ENCODE measurements at places on chromosomes 13 and 19.
A peak's percentile ranks its signal among the peaks of the same experiment; 100 is the strongest.

DNA sequence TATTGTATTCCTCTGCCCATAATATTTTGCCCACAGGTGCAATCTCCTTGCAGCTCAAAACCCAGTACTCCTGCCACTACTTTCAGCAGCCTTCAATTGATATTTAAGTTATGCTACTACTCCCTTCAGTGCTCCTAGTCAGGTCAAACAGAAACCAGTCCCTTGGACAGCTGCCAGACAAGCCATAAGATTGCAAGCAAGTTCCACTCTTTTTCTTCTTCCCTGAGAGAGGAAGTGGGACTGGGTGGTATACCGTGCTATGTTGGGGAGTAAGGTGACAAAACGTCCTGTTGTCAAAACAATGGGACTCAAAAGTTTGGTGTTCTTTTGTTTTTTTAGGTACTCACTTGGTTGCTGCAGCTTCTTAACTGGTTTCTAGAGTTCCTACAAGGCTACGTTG lies 63.1 kb upstream of the FRY start:
- no peak for DNase-seq

DNA sequence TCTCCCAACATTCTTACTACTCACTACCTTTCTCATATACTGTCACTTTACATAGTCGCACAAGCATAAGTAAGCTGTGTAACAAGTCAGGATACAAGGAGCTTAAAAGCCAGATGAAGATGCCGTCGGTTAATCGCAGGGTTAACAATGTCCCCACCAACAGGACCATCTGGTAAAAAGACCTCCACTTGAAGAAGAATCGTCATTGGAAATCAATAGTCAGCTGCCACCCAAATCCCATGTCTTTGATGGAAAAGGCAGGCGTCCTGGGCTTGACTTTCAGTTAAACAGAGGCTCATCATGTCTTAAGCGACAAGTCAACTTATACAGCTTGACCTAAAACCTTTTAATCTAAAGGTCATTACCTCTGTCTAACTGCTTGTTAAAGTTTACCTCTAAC lies 27.2 kb downstream of the DOCK9 start:
- DNase-seq = no peak

GRCh38 chr13:75308222-75308621 lies 173.7 kb downstream of the TBC1D4 start:
- DNase-seq = no peak

- peak; percentile 85 for DNase-seq
Measured at GRCh38 chr13:20616059-20616797, 49.3 kb downstream of the IFT88 start.

GRCh38 chr13:82822935-82823334 lies 1059.3 kb downstream of the SLITRK1 start:
- DNase-seq = no peak

DNA sequence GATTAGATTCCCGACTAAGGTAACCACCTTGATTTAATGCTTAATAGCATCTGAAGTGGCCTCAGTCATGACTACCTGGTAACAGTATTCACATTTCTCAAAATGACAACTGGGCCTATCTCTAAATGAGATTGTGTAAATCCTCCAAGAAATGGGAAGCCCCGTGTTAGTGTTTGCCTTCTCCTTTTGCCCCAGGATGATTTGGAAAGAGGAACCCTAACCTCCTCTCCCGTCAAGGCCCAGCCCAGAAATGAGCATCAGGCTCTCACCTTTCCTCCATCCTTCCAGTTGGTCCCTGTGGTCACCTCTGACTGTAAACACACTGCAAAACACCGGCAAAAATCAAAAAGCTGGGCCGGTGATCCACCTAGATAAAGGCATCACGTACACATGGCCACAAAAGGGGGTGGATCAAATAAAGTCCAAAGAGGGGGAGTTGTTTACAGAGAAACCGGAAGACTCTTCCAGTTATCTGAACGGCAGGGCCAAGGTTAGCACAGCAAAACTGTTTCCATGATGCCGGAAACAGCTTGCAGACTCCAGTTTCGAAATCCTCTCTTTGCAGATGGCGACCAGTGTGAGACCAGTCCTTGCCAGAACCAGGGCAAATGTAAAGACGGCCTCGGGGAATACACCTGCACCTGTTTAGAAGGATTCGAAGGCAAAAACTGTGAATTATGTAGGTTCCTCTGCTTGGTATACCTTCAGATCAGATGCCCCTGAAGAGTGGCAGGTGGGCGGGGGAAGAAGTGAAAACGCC lies 16.4 kb downstream of the F10 start:
- DNase-seq = no peak

DNA sequence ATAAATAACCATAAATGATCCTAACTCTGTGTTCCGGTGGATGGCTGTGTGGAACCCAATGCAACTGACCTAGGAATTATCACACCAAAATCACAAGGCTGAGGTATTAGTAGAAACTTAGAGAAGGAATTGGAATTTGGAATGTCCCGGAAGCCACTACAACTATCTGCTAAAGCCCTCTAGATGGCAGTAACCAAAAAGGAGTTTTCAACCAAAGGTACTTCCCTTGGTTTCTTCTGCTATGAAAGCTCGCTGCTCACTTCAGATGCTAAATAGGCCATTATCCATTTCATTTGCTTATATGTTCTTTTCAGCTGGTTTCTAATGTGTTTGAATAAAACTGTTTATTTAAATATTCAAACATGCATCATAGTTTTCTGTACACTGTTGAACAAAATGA lies 1589.1 kb upstream of the SPRY2 start:
- peak; percentile 26 for DNase-seq

DNA sequence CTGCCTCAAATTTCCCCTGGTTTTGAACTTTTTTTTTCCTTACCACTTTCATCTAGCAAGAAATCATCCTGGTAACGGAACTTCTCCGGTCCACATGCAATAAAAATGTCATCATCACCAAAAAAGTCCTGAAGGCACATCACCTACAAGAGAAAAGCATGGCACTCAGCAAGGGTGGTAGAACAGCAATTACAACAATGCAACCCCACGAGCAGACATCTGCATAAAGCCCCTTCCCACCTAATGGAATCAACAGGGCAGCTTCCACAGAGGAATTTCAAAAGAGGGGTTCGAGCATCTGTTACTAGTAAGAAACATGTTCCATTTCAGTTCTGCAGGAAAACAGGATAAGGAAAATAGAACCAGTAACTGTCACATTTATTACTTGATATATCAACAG lies 183.9 kb downstream of the DCLK1 start:
- DNase-seq = no peak

DNA sequence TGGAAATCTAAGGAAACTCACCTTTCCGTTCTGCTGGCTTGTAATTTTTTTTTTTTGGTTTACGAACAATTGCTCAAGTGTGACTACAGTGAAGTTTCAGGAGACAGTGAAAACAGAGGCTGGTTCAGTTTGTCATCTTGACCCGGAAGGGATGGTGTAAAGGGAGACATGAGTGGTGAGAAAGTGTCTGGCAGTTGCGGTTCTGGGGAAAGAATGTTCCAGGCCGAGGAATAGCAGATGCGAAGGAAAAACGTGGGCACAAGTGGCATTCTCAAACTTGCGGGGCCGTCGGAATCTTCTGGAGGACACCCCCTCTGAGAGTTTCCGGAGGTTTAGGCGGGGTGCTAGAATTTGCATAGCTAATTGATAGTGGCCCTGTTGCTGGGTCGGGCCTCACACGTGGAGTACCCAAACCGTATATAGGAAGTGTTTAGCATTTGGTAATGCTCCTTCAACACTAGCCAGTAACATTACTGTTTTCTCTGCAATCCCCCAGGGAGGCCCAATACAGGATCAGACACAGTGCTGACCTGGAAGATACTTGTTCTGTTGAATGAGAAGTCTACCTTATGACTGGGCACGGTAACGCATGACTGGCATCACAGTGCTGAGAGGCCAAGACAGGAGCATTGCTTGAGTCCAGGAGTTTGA lies 2.8 kb upstream of the TNFSF9 start:
- DNase-seq = no peak

DNA sequence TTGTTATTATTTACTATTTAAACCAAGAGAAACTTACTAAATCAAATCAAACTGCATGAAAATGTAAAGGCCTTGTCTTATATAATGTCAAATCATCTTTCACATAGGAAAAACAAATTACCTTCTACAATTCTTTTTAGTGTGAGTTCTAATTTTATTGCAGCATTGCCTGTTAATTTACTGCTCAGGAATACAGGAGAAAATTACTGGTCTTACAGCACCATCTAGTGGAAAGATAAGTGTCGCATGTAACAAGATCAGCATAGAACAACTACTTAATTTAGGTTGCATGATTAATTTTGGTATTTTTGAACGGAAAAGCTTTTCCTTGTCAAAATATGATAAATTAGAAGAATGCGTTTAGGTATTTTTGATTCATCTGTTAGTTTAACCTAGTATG lies 502.7 kb downstream of the UQCRFS1 start:
- DNase-seq = peak; percentile 65

GRCh38 chr19:45768655-45768983 lies 433 bp downstream of the SIX5 start:
- DNase-seq = no peak

GRCh38 chr19:50266896-50267295 lies 62.3 kb downstream of the KCNC3 start:
- no peak for DNase-seq

- DNase-seq = no peak
Measured at GRCh38 chr13:22828081-22828480, 352.7 kb upstream of the SGCG start.

GRCh38 chr13:24207841-24208667 lies 47.5 kb downstream of the SPATA13 start:
- peak; percentile 84 for DNase-seq

- DNase-seq = no peak
Measured at GRCh38 chr13:20101467-20102316, 59.2 kb downstream of the GJA3 start.

GRCh38 chr19:11154683-11155047 lies 917 bp downstream of the SPC24 start:
- DNase-seq = no peak

DNA sequence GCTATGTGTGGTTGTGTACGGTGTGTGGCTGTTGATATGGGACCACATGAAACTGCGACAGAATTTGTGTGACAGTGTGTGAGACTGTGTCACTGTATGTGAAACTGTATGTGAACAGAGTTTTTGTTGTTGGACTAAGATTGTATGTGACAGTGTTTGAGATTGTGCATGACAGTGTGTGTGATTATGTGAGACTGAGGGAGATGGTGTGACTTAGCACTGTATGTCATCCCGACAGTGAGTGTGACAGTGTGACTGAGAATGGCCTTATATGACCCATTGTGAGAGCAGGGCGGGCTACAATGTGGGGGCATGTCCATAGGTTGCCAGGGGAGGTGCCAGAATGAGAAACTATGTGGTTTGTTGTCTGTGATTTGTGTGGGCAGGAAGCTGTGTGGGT lies 930 bp downstream of the ZNF583 start:
- no peak for DNase-seq

- peak; percentile 81 for DNase-seq
Measured at GRCh38 chr19:6737873-6738786, 750 bp upstream of the GPR108 start.

DNA sequence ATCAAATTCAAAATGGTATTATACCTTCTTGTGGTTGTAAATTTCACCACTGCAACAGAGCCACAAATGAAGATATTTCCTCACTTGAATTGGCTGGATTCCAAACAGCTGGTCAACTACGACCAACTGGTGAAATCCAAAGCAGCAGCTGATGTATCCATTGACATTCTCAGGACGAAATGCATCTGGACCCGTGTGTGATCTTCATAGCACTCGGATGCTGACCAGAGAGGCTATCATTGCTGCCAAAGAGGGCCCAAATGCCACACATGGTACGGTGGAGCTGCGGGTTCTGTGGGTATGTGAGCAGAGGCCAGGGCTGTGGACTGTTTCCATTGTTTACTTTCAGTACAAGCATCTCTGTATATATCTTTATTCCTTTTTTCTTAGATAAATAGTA lies 25.6 kb upstream of the PCCA start:
- no peak for DNase-seq

DNA sequence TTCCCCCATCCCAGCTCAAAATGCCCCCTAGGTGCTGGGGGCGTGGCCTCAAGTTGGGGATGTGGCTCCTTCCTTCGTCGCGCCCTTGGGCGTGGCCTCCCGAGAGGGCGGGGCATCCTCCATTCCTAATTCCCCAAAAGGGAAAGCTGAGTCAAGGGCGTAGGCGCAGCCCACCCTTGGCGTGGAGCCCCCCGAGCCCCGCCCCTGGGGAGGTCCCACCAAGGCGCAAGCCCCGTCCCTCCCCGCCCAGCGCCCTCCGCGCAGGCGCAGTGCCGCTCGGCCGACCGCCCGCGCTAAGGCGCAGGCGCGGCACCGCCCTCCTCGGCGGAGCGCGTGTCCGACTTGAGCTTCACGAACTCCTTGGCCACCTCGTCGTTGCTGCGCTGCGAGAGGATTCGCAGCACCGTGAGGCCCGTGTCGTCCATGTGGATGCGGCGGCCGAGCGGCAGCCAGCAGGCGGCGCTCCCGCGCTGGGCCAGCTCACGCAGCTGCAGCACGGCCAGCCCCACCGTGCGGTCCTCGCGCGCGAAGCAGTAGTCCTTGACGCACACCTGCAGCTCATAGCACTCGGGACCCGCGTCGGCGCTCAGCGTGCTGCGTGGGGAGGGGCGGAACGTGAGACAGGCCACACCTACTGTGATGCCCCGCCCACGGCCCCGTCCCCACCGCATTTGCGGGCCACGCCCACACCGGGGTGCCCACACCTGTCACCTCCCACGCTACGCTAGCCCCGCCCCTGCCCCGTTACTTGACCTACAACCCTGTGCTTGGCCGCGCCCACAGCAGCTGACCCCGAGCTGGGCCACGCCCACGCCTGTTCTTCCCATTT lies 50.5 kb downstream of the COLGALT1 start:
- DNase-seq = peak; percentile 70

- DNase-seq = no peak
Measured at GRCh38 chr13:77637588-77637987, 59.9 kb upstream of the SLAIN1 start.

DNA sequence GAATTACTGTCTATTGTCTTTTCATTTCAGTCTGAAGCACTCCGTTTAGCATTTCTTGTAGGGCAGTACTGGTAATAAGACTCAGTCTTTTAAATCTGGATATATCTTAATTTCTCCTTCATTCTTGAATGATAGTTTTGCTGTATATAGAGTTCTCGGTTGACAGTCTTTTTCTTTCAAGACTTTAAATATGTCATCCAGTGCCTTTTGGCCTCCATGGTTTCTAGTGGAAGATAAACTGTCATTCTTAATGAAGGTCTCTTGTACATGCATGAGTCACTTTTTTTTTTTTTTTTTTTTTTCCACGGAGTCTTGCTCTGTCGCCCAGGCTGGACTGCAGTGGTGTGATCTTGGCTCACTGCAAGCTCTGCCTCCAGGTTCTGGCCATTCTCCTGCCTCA lies 27.2 kb upstream of the ZDHHC20 start:
- no peak for DNase-seq

DNA sequence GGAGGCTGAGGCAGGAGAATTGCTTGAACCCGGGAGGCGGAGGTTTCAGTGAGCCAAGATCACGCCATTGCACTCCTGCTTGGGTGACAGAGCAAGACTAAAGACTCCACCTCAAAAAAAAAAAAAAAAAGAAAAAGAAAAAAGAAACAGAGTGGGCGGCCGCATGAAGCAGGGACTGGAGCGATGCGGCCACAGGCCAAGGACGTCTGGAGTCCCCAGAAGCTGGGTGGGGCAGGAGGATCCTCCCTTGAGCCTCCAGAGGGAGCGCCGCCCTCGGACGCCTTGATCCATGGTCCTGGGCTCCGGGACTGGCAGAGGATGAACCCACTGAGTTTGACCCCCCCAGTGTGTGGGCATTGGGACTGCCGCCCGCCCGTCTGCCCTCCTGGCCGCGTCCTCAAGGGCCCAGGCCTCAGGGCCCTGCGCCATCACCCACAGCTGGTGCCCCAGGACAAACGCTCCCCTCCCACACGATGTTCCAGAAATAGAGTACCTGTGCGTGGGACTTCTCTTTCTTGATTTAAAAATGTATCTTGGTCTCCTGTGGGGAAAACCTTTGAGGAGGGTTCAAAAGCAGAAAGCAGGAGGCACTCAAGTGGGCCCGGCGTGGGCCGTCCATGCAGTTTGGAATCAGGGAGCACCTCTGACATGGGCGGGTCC lies 15.5 kb downstream of the BTBD2 start:
- DNase-seq = no peak
